Epithelial cell of esophagus (primary cell): ENCODE measurements at places on chromosomes 16 and 17.

- no peak for DNase-seq
Measured at GRCh38 chr17:61416211-61416539, 16.5 kb downstream of the TBX2 start.

GRCh38 chr16:72312828-72313227 lies 140.9 kb upstream of the PMFBP1 start:
- no peak for DNase-seq

DNA sequence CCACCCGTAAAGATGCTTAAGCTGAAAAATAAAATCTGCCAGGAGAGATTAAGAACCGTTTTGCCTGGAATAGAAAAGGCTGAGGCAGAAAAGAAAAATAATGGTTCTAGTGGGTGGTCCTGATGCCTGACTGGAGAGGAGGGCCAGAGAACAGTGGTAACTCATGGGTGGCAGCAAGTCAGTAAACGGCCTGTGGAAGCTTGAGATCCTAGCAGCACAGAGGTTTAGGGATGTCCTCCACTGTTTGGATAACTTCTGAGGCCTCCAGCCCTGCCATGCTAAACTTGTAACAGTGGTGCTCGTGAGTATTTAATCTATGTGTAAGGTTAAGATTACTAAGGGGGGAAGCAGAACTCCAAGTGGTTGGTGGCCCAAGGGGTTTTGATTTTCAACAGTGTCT lies 21.2 kb upstream of the PHAF1 start:
- DNase-seq = no peak

- no peak for DNase-seq
Measured at GRCh38 chr16:87540072-87540896, 47.5 kb upstream of the ZCCHC14 start.
